ENCODE measurements at places on chromosomes 7 and 10. TPM values are rescaled to one million over a fixed set of nuclear protein-coding genes. Genes with fewer than 3 reads are reported as not detected.

TUBGCP2 gene
- total RNA-seq, result 79.1 TPM

PNLIPRP2 gene
- total RNA-seq, result not detected

CYP3A4 gene
- not detected for total RNA-seq

LSM8 gene
- total RNA-seq, result 34.8 TPM

OR2AE1 gene
- total RNA-seq, result not detected

CCDC3 gene
- not detected for total RNA-seq

ERLIN1 gene
- 51.8 TPM for total RNA-seq

Data from smooth muscle cell of trachea (primary cell).